ENCODE measurements at places on chromosomes 7 and 10.

GRCh38 chr7:22630069-22630468 is 96.9 kb upstream of the IL6 start:
- DNase-seq, result no peak

GRCh38 chr10:15068802-15069201 is 19.8 kb downstream of the ACBD7 start:
- DNase-seq, result no peak

DNA sequence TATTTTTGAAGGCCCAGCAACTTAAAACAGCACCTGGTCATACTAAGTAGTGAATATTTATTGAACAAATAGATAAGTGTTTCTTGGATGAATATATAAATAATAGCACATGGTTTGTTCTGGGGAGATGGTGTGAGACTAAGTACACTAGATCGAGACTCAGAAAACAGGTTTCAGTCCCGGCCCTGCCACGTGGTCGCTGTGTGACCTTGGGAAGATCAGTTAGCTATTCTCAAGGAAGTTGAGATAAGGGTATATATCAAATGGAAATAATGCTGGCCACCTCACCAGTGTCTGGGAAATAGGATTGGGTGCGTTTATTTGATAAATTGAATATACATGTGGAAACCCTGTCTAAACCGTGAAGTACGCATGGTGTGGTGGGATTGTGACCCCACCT is 354.6 kb downstream of the SDK1 start:
- DNase-seq, result no peak

DNA sequence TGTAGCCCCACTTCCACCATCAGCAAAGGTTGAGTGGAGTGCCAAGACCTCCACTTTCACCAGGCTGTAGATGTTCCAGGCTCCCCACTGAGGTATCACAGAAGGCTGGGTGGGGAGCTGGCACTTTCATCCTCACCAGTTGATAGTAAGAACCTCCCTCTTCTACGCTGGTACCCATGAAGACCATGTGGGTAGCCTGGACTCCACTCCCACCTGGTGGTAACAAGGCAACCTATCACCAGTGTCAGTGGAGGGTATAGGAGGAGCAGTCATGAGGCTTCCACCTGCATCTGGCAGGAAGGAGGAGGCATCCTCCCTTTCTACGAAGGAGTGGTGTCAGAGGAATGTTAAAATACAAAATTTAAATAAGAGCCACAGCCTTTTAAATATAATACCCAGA is 4.4 kb downstream of the SMIM30 start:
- DNase-seq, result no peak

- DNase-seq, result no peak
Measured at GRCh38 chr7:14899030-14899429, 3.5 kb downstream of the DGKB start.

DNA sequence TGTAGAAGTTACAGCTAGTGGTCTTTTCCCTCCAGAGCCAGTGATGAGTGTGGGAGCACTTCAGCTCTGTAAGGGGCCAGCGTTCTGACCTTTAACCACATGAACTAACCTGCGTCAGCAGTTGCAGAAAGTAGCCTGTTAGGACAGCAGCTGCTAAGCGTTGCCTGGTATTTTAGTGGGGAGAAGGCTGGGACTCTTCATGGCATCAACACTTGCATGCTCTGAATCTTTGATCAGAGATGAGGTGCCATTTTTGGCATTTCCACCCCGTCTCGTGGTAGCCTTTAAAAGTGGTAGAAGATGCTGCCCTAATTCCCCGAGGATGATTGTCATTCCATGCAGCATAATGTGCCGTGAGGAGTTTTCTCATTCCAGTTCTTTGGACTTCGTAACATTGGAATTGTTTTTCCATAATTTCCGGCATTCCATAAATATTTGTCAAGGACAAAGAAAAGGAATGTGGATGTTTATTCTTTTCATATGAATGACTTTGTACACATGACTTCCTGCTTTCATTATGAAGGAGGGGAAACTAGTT is 92.2 kb downstream of the AVL9 start:
- no peak for DNase-seq
